Transverse colon (tissue), 4 donors: ENCODE measurements at places on chromosomes 3 and 15.

DNA sequence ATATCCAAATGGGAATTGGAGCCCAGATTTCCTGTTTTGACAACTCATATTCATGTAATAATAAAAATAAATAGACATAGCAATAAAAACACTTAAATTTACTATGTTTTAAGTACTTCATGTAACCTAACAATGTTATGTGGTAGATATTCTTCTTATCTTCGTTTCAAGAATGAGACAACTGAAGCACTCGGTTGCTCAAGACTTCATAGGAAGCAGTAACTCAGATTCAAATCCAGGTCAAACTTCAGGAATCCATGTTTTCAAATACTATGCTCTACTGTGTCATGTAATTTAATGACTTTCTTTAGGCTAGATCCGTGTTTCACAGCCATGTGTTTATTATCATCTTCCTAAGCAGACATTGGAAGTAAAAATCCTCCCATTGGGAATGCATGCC, 492.2 kb downstream of the CNTN3 start:
- no peak for DNase-seq

GRCh38 chr15:67185051-67185450, 69.4 kb downstream of the AAGAB start:
- no peak for DNase-seq

- no peak for DNase-seq
These were observed 68.1 kb upstream of the MAGI1 start for GRCh38 chr3:66106788-66107187.

- no peak for DNase-seq
These were observed 52.0 kb downstream of the TPRA1 start for GRCh38 chr3:127538569-127538968.

DNA sequence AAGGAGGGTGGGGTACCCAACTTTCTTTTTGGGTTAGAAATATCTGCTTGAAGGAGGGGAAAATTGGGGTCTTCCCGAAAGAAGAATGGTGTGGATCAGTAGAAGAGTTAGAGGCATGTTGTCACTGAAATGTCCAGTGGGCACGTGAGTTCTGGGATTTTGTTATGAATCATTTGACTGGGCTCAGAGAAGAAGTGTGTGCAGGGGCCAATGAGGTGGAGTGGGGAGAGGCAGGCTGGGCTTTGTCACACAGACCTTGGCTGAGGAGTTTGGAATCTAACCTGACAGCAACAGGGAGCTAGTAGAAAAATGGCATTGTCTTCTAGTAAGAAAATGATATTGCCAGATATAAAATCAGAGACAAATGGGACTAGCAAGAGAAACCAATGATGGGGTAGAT, 436.8 kb downstream of the MFSD1 start:
- no peak for DNase-seq

- DNase-seq, result no peak
These were observed 147.2 kb downstream of the OR4M2 start for GRCh38 chr15:22227411-22228100.

- no peak for DNase-seq
These were observed 73.1 kb upstream of the SPATA12 start for GRCh38 chr3:56987238-56987895.
